Fibroblast of skin of left quadriceps (primary cell): ENCODE measurements at places on chromosomes 2 and 18.

GRCh38 chr2:113053666-113054065 lies 999 bp upstream of the IL36B start:
- DNase-seq: no peak

GRCh38 chr2:61962095-61962984 lies 56.9 kb downstream of the COMMD1 start:
- no peak for DNase-seq

DNA sequence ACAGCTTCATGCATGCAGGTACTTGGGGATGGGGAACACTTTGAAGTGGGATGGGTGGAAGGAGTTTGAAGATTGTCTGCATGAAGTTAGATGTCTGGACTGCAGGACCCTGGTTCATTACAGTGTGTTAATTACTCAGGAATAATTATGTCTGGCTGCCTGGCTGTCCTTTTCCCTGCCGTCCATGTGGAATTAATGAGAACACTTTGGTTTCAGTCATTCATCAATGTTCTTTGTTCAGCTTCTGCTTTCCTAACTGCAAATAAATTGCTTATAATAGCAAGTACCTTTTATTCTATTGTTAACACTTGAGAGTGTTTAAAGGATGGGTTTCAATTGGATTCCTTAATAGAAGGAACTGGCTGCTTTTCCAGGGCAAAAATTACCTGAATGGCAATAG lies 35.8 kb downstream of the MTCL1 start:
- DNase-seq: no peak

DNA sequence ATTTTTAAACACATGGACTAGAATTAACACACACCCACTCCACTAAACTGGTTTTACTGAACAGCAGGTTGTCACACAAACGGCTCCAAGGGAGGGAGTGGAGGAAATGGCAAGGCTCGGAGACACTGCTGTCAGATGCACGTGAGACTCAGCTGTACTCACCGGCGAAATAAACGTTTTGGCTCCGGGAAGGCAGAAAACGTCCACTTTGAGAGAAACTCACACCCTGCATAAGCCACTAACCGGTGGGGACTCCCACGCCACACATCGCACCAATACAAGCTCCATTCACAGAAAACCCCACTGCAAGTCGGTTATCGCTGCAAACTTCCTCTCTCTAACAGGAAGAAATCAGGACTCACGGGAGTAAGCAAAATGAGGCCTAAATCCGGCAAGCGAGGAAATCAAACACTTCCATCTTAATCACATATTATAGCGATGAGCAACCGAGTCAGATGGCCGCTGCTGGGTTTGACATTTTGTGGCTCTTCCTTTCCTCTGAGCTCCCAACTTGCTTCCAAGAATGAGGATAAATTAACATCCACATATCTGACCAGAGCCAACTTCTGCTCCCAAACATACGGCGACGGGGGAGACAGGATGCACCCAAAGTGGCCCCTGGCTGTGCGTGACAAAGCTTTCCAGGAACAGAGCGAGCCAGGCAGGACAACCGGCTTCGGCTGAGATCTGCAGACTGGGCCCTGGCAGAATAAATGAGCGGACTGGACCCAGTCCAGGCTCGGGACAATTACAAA lies 63.5 kb downstream of the HDAC4 start:
- DNase-seq: no peak

DNA sequence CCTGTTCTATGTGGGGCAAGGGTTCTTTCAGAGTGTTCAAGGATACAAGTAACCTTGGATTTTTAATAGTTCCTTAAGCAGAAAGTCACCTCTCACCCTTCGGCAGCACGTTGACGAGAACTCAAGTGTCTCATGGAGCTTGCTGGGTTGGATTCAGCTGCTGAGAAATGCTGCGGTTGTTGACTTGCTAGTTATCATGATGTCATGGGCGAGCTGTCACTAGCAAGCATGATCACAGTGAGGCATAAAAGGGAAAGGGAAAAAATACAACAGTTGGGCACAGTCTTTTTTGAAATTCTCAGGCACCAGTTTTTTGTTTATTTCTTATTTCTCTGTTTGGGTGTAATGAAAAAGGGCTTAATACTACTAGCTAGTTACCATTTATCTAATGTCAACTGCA lies 53.2 kb downstream of the ADCYAP1 start:
- no peak for DNase-seq

GRCh38 chr18:22552254-22552653 lies 134.5 kb upstream of the CTAGE1 start:
- DNase-seq: no peak

GRCh38 chr2:237601453-237602116 lies 11.1 kb upstream of the RAB17 start:
- no peak for DNase-seq

DNA sequence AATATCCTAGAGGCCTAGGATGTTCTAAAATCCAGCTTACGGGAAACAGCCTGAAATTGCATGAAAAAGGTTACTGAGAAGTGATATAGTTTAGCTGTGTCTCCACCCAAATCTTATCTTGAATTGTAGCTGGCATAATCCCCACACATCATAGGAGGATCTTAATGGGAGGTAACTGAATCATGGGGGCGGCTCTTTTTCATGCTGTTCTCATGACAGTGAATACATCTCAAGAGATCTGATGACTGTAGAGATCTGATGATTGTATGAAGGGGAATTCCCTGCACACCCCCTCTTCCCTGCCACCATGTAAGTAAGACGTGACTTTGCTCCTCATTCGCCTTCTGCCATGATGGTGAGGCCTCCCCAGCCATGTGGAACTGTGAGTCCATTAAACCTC lies 385.6 kb upstream of the ID2 start:
- no peak for DNase-seq

DNA sequence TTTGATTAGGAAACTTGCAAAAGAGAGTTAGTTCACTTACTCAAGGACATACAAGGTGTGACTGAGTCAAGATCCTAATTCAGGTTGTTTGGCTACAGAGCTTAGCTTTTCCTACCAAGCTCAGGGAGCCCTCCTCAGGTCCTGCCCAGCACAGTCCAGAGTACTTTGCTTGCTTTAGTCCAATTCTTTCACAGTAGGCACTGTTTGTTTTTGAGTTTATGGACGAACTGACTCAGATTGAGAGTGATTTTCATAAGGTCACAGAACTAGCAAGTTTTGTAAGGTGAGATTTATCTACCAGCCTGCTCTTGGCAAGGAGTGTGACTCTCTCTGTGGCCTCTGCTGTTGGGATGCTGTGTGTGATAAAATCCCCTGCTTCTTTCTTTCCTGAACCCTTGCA lies 310.5 kb downstream of the PTPRM start:
- DNase-seq: no peak
